ENCODE measurements at places on chromosomes 2 and 18. TPM values are rescaled to one million over a fixed set of nuclear protein-coding genes. Genes with fewer than 3 reads are reported as not detected.

The HK2 gene
- polyA plus RNA-seq = 10.2 TPM

GRCh38 chr18:23146861-23147469 is 11.7 kb downstream of the CABLES1 start:
- DNase-seq = no peak

- DNase-seq = no peak
These were observed 175.9 kb downstream of the SLC4A3 start for GRCh38 chr2:219803294-219803693.

DNA sequence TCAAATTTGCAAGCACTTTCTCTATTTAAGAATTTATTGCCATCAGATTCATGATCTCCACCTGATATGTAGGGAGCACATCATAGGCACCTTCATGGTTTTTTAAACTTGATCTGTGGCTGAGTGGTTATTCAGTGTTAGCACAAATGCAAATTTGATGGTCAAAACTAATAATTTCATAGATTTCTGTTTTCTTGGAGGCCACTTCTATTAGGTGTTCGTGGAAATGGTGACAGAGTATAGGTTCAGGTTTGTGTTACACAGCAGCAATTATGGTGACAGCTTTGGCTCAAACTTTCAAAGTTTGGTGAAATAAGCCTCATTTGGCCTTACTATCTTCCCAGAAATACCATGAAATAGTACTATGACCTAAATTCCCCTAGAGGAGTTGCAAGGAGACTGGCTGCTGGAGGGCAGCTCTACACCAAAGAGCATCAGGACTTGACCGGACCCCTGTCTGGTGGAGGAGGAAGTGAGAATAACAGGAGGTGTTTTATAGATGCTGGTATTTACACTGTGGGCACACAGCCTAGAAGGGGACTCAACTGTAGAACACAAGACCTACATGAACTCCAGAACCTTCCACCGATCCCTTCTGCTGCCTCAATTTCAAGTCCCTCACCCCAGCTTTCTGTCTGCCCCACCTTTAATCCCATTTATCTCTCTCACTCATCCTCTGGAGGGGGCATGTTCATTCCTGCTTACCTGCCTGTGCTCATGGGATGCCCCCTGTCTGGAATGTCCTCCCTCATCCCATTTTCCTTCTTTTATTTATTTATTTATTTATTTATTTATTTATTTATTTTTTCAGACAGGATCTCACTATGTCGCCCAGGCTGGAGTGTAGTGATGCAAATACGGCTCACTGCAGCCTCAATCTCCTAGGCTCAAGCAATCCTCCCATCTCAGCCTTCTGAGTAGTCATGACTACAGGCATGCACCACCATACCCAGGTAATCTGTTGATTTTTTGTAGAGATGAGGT is 132.9 kb upstream of the SIX2 start:
- DNase-seq = no peak
